ENCODE measurements at places on chromosomes 5 and 9. TPM values are rescaled to one million over a fixed set of nuclear protein-coding genes. Genes with fewer than 3 reads are reported as not detected.

Gene BRINP1
- 1.8 TPM for total RNA-seq

Gene LCN2
- 143 TPM for total RNA-seq

DNA sequence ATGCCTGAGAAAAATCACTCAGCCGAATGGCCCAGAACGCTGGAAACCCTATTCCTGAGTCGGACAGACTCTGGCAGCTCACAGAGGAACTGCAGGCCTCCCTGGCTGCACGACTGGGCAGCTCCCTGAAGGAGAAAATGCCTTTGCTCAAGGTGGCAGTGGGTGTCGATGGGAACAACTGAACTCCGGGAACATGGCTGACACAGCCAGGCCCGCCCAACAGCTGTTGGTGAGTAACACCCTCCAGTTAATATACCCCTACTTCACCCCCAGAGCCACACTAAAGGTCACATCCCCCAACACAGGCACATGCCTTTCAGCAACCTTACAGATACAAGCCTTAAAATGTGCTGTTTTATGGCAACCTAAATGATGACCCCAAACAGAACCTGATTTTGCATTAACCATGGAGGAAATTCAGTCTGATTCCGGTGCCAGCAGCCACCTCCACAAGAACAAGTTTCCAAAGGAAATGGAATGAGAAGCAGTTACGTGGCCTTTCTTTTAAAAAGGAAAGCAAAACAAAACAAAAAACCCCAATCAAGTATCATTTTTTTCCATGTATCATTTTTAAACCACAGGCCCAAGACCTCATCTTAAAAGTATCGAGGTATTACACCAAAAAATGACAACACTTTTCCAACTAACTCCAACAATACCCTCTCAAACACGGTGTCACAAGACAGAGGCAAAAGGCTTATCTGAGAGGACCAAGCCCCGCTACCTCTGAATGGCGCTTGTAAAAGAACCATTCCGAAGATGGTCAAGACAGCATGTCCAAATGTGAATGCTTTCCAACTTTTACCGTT lies 3.1 kb downstream of the KLF9 start:
- DNase-seq, result peak; percentile 58

DNA sequence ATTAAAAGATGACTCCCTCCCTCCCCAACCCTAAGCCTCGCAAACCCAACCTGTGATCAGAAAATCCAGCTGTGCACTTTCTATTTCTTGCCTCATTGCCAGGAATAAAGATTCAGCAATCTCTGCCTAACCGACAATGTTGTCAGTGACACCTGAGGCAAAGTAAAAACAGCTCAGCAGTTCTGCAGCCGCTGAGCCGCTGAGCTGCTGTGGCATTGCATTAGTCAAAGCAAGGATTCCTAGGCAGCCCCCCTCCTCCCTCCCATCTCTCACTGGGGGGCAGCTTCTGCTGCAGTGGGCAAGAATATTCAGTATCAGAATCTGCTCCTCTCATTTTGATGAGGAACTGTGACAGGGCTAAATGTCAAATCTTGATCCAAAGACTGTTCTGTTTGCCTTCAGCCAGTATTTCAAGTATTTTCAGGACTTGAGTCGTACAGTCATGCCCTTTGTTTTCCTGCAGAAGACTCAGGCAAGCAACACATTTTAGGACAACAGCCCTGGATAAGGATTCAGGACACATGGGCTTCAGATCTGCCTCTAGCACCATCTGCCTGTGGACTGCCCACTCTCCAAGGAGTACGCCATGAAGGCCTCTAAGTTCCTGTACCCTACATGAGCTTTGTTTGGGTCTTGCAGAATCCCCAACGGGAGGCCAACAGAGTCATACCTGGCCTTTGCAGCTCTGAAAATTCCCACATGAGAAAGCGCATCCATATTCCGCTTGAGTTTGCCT lies 41.1 kb upstream of the DAP start:
- DNase-seq, result no peak

Gene TEX48
- total RNA-seq, result not detected

DNA sequence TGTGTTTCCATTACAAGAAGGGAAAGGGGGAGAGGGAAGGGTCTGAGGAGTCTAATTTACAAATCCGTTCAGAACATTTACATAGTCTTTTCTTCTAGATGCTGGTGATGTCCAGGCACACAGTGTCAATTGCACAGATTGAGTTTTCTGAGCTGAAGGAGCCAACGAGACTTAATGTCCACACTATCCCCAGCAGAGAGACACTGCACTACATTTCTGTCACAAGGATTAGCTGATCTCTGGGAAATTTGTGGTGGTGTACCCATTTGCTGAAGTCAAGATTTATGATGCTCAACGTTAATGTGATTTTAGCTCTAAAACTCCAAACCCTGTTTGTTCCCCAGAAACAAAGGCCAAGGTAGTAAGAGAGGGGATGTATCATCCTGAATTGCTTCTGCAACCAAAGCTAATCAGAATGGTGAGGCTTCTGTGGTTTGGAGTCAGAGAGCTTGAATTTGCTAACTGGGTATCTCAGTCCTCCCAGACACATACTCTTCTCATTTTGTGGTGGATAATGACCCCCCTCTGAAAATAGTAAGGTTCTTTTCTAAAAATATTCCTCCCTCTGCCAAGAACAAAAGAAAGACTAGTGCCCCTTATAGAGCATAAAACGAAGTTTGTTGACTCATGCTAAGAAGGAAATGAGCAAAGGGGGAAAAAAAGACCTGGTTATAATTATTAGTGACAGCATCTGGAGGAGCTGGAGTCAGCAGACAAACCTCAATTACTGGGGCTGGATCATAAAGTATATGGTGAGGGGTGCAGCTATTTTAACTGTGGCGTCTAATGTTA lies 416.9 kb downstream of the PSAT1 start:
- DNase-seq, result no peak

DNA sequence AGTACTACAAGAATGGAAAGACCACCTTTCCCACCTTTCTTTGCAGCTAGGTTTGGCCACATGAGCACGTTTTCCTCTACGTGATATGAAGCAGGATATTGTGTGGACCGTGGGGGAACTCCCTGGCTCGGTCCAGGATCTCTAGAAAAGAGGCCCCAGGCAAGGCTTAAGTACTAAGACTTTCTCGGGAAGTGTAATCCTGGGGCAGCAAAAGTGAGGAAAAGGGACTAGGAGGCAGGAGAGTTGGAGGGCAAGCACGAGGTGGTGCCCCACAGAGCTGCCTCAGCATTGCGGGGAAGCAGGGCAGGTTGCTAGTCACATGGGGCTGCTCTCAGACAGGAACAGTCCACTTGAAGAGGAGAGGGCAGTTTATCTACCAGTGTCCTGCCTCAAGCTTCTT lies 235.1 kb downstream of the GADD45G start:
- no peak for DNase-seq

GRCh38 chr5:155053501-155053900 lies 39.9 kb downstream of the KIF4B start:
- no peak for DNase-seq

- no peak for DNase-seq
Observed at GRCh38 chr5:115579216-115579615, 23.1 kb downstream of the TICAM2 start.

DNA sequence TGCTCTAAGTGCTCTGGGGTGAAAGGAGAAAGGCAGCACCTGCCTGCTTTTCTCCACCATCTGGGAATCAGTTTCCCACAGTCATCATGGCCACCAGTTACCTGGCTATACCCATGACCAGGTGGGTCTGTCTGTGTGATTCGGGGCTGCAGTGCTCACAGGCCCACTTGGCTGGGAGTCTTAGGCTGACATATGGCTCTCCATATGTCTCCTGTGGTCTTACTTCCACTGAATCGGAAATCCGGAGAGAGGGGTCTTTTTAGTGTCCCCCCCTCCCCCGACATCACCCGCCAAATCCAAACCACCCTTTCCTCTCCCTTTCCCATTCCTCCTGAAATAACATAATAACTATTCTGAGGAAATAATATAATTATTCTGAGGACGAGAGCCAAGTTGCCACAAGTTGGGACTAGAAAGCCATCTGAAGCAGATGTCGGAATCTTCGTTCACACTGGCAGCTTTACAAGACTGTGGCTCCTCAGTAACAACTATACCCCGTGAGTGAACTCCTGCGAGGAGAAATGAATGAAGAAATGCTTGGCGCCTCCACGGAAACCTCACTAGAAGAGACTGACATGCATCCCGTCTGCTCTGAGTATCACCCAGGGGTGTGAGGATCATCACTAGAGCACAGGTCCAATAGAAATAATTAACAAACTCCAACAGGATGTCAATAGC lies 143.4 kb downstream of the MYO10 start:
- no peak for DNase-seq

DNA sequence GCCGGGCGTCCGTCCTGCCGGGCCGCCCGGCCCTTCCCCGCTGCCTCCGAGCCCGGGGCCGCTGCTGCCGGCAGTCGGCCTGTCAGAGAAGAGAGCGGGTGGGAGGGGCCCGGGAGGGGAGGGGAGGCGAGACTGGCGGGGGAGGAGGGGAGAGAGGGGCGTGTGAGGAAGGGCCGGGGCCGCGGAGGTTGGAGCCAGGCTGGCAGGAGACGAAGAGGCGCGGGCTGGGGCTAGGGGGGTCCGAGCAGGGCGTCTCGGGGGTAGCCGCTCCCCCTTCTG lies 570 bp downstream of the CREBRF start:
- DNase-seq, result no peak

Gene SGCD
- 2.8 TPM for total RNA-seq

DNA sequence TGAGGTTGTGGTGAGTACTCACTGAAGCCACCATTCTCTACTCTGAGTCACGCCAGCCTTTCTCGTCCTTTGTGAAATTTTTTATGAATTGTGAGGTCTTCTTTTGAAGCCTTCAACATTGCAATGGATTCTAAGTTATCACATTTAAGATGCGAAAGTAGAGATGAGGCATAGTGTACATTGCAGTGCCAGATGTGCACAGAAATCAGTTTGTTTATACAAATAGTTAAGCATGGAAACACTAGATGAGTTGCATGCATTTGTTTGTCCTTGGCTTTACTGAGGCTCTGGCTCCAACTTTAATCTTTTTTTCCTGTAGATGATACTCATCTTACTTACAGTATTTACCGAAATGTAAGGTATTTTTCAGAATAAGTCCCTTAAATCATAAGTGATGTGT lies 453.7 kb upstream of the RIOK2 start:
- DNase-seq, result no peak

- no peak for DNase-seq
Observed at GRCh38 chr5:2708132-2708531, 43.3 kb downstream of the IRX2 start.

DNA sequence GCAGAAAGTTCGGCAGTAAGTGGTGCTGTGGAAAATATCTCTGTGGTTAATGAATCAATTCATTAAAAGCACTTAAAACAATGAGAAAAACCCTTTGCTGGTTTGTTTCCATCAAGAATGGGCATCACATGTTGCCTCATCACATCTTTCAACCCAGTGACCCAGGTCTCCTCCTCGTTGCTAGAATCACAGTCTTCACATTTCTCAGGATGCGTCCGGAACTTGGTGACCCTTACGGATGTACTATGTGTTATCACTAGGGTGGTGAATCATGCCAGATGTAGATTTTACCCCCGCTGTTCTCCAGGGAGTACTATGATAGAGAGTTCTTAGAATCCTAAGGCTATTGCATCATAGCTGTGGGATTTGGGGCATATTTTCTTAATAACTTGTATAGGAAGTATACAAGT lies 217.9 kb upstream of the KLF4 start:
- DNase-seq, result no peak

- DNase-seq, result no peak
Observed at GRCh38 chr9:126420643-126421564, 94.3 kb downstream of the MVB12B start.

DNA sequence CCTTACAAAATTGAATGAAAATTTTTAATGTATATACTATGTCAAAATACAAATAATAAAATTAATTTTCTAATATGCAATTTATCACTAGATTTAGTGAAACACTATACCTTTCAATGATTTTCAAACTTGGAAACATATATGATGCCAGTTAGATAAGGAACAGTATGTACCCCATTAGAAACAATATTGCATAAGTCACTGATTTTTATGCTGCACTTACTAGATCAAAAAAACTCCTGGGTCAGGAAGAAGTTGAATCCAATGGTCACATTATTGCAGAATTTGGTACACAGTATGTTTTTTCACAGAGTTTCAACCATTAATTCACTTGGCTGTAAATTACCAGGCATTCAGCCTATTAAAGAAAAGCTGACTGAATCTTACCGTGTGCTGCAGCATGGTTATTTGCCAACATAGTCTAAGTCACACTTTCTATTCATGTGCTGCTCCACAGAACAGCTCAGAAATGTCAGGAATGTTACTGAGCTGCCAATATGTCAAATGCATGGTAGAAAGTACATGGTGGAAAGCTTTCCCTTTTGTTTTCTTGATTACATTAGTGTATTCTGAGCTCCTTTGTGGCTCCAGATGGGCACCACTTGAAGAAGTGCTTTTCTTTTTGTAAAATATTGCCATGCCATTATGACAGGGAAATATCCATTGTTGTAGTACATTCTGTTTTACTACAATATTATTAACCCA lies 9.9 kb upstream of the PRR16 start:
- DNase-seq, result no peak

GRCh38 chr9:87959916-87960581 lies 14.3 kb downstream of the CDK20 start:
- DNase-seq, result no peak

GRCh38 chr5:52922384-52922783 lies 66.8 kb upstream of the ITGA2 start:
- DNase-seq, result no peak

DNA sequence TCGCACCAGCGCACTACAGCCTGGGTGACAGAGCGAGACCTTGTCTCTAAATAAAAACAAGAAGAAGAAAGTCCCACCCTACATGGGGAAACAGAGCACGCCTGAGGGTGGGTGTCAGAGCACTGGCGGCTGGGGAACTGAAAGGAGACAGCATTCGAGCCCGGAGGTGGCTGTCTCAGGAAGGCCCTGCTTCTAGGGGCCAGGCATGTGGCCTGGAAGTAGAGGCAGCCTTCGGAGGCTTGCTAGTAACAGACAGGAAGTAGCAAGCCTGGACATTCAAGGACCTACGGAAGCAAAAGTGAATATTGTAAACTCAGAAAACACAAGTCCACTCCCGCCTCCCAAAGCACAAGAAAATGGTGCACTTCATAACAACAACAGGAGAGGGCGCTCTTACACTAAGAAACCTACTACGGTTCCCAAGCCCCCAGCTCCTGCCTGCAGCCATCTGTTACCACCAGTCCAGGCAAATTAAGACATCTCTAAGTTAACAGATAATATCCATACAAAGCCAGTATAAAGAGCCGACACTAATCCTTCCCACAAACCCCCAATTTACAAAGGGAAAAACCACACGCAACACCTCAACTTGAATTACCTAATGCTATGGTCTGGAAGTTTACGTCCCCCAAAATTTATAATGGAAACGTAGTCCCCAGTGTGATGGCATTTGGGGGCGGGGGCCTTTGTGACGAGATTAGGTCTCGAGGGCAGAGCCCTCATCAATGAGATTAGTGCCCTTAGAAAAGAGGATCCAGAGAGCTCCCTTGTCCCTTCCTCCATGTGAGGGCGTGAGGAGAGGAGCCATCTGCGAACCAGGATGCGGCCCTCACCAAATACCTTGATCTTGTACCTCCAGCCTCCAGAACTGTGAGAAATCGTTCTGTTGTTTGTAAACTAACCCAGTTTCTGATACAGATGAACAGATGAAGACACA lies 7.7 kb downstream of the RASGEF1C start:
- DNase-seq, result no peak

All from ureter (tissue), 1 donor.